ENCODE measurements at places on chromosomes 3 and 15.
A peak's percentile ranks its signal among the peaks of the same experiment; 100 is the strongest.

GRCh38 chr3:124043023-124043422 is 51.1 kb upstream of the ROPN1 start:
- no peak for DNase-seq

GRCh38 chr15:62902821-62903220 is 139.7 kb upstream of the TPM1 start:
- no peak for DNase-seq

DNA sequence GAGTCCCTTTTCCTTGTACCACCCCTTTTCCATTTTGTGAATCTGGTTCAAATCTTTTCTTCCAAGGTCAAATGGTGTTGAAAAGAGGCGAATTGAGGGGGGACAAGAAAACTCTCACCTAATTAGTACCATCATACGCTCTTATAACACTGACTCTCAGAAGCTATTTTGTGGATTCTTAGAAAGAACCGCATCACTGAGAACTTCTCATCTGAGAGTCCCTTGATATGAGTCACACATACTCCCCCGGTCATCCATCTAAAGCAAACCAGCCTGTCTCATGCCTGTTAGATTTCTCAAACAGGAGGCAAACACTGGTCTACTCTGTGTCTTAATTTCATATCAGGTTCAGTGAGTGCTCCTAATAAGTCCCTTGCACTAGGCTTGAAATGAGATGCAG is 76.5 kb upstream of the SPRED1 start:
- DNase-seq = no peak

DNA sequence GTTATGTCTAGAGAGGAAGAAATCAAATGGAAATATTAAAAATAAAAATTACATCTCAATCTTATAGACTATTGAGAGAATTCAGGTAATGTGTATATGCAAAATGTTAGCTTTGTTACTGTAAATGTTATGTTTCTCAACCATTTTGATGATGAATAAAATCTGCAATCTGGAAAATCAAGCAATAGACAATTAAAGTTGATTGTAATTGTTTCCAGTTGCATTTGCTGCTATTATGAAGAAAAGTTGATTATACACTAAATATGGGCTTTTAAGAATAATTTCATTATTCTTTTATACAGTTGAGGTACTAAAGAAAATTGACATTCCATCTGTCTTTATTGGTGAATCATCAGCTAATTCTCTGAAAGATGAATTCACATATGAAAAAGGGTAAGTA is 68.9 kb downstream of the PFN2 start:
- DNase-seq = no peak

DNA sequence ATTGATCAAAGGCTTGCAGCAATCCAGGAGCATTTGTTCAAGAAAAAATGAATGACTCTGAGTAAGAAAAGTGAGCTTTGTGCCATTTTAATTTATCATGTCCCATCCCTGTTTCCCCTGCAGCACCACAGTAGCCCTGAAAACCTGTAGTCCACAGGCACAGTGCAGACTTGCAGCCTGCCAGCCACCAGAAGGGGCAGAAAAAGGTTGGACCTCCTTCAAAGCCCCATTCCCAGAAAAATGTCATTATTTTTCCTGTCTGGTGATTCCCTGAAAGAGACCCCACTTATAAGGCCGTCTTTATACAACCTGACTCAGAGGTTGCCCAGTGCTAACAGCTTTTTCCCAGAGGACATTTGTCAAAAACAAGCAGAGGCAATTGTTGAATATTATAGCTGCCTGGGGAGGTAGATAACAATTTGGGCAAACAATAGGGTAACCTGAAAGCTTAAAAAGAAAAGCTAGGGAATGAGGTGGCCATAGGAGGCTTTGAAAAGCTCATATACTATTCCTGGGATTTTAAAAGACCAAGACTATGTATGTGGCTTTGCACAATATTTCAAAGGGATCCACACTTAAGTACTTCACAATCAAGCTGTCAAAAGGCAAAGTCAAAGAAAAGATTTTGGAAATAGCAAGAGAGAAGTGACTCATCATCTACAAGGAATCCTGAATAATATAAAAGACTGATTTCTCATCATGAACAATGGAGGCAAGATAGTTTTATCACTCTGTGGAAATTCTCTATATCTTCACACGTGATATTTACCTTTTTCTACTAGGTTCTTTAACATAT is 136.8 kb upstream of the PLXNA1 start:
- DNase-seq = no peak

DNA sequence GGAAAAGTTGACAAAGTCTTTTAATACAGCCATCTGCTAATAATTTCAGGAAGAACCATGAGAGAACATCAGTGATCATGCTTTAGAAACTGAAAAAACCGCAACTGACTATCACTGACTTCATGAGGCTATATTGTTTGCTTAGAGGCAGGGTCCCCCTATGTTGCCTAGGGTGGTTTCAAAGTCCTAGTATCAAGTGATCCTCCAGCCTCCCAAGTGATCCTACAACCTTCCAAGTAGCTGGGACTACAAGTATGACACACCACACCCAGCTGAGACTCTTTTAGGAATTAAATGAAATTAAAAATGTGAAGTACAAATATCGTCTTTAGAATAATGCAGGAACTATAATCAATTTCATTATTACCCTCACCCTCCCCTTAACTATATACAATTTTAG is 58.3 kb upstream of the CSPG5 start:
- no peak for DNase-seq

DNA sequence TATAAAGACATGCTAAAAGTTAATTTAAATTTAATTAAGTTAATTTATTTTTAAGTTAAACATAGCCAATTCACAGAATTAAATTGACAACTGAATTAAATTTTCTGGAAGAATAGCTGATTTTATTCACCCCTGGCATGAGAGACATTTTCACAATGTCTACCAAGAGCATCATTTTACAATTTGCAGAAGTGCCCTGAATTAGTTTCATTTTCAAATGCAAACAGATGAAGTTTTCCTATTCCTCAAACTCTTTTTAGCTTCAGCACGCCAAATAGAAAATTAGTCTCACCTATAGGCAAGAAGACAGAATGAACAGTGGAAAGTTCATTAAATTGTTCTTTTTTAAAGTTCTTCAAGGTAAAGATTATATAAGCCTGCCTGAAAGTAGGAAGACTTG is 259.3 kb downstream of the ZBBX start:
- DNase-seq = no peak

DNA sequence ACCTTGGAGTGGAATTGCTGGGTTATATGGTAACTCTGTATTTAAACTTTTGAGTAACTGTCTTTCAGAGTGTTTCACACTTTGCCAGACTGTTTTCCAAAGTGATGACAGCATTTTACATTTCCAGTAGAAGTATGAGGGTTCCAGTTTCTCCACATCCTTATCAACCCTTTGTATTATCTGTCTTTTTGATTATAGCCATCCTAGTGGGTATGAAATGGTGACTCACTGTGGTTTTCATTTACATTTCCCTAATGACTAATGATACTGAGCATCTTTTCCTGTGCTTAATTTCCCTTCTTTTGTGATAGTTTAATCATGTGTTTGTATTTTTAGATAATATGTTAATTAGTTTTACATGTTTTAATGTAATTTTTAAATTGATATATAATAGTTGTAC is 138.1 kb upstream of the DAZL start:
- no peak for DNase-seq

DNA sequence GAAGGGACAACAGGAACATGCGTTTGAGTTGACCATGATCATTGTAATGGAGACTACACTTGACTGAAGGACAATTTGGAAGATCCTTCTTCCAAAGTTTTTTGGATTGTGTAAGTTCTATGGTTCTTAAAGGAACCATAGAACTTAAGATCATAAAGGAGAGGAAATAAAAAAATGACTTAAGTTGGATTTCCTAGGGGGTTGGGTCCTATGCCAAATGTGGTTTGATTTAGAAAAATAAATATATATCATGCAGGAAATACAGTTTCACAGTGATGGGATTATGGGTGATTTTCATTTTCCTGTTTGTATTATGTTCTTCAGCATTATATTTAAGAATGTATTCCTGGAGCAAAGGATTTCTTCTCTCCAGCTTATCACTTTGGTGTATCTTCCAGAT is 305.5 kb upstream of the DPH6 start:
- no peak for DNase-seq

- no peak for DNase-seq
These were observed 169.1 kb upstream of the CCDC54 start for GRCh38 chr3:107208100-107208499.

DNA sequence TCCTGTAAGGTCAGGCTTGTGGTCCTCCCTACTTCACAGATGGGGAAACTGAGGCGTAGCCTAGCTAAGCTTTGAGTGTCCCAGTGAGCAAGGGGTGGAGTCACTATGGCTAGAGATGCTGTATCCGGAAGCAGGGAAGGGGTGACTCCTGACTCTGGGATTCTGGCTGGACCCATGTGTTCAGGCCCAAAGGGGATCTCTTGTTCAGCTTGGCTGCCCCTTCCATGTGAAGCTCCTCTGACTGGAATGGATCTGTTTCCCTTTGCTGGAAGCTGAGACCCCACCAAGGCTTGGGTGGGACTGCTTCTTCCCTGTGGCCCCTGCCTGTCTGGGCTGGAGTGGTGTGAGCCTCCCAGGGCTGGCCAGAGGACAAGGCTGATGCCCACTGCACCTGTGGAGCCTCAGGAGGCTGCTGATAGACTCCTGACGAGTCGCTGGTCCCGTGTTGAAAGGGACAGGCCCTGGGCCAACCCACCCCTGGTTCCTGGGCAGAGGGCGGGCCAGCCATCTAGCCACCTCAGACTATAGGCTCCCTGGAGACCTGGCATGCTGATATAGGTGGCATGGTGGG is 1.0 kb downstream of the MAPKAPK3 start:
- peak; percentile 18 for DNase-seq

DNA sequence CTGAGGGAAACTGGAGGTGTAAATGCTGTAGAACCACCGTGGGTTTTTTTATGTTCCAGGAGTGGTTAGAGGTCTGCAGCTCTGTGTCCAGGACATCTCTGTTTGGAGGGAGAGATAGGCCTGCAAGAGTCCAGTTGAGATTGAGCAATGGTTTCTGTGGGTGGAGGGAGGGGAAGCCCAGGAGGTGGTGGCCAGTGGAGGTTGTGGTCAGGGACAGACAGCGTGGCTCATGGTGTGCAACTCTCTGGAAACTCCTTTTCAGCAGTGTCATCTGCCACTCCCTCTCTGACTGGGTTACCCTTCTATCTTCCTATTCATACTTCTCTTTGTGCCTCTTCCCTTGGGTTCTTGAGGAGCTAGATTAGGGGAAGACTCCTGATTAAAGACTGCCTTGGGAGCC is 9.6 kb downstream of the XCR1 start:
- DNase-seq = no peak

- no peak for DNase-seq
These were observed 108.8 kb upstream of the RAD18 start for GRCh38 chr3:9071936-9072666.

DNA sequence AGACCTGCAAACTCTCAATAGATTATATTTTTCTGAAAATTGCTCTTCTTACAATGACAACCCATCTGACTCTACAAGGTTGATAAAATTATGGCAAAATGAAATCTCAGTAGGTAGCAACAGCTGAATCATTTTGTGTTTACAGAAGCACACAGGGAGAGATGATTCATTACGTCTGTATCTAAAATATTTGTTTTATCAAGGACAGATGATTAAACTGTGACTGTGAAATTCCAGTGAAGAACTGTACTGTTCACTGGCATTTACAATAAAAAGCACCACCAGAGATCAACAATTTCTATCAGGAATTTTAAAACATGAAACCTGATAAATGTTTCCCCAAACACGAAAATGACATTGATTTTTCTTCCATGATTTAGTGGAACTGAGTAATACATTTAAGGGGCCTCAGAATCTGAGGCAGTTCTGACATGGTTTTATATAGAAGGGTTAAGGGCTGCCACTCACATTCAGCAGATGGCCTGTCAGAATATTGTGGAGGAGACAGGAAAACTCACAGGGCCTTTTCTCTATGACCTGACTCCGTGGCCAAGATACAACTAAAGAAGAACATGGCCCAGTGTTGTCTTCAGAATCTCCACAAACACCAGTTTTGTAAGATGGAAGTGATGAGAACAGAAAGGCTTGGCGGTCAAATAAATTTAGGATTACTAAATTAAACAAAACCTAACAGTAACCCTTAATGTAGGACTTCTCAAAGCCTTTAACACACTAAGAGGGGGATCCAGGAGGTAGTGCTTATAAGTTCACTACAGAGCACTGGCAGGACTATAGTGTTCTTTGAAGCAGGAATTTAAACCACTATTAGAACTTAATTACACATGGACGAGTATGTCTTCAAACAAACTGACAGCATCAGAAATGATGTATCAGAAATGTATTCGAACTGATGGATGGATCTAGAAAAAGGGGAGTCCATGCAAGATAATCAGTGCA is 25.9 kb downstream of the RAD18 start:
- no peak for DNase-seq

- DNase-seq = no peak
These were observed 157.7 kb downstream of the THSD4 start for GRCh38 chr15:71272932-71273331.

GRCh38 chr3:29871087-29871486 is 590.2 kb downstream of the RBMS3 start:
- DNase-seq = no peak

GRCh38 chr3:106033654-106034053 is 164.8 kb upstream of the CBLB start:
- no peak for DNase-seq

DNA sequence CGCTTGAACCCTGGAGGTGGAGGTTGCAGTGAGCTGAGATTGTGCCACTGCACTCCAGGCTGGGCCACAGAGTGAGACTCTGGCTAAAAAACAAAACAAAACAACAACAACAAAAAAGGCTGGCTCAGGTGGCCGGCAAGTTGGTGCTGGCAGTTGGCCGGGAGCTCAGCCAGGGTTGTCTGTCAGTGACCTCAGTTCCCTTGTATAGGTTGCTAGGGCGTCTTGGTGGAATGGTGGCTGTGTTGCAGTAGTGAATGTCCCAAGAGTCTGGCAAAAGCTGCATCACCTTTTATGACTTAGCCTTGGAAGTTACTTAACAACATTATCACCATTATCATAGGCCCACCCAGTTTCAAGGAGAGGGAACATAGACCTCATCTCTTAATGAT is 40.6 kb downstream of the ASB7 start:
- DNase-seq = no peak

- no peak for DNase-seq
These were observed 75.8 kb upstream of the SYN2 start for GRCh38 chr3:11928381-11928780.

DNA sequence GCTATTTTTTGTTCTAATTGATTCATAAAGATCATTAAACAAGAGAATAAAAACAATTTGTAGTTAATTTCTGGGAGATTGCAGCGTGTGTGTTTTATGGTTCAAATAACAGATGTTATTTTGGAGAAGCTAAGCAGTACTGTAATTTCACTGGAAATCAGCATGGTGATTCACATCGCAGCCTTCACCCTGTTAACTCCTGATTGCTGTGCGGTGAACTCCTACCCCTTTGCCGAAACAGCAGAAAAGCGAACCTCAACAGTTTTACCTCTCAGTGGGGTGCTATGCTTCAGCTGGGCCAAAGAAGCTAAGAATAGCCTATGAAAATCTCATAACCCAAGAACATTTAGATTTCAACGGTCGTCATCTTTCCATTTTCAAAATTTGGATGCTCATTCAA is 441.5 kb upstream of the RARB start:
- no peak for DNase-seq

GRCh38 chr15:63196842-63197241 is 7.4 kb downstream of the RAB8B start:
- DNase-seq = no peak
